ENCODE measurements at places on chromosomes 11 and 22. TPM values are rescaled to one million over a fixed set of nuclear protein-coding genes. Genes with fewer than 3 reads are reported as not detected.

The C11orf87 gene
- 6.3 TPM for total RNA-seq

The ART1 gene
- total RNA-seq = not detected

The MS4A1 gene
- 0.93 TPM for total RNA-seq

The KCNK7 gene
- 0.99 TPM for total RNA-seq

The MYO7A gene
- 51.1 TPM for total RNA-seq

The TMA7B gene
- total RNA-seq = not detected

The UBE2L6 gene
- total RNA-seq = 23.0 TPM

The DBX1 gene
- not detected for total RNA-seq

The ART5 gene
- total RNA-seq = 0.88 TPM

The KCNJ4 gene
- 0.93 TPM for total RNA-seq

The CCDC15 gene
- total RNA-seq = 5.2 TPM
